ENCODE measurements at places on chromosomes 7 and 10. TPM values are rescaled to one million over a fixed set of nuclear protein-coding genes. Genes with fewer than 3 reads are reported as not detected.

Gene NPFFR1
- 0.03 TPM for total RNA-seq

DNA sequence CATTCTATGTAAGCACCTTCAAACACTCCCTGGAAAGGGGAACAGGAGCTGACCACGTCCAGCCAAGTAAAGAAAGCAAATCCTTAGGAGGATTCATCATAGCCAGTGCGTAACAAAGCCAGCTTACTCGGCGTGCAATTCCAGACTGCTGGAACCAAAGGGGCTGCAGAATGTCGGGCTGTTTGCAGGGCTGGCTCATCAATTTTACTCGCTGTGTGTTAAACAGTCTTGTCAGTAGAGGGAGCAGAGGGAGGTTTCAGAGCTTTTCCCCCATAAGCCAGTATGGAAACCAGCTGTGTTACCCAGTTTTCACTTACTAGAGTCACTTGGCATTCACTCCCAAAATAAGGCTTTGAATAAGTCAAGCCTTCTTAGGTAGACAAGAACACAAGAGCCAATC lies 127.1 kb downstream of the KMT2E start:
- no peak for DNase-seq

Gene CASTOR2
- 36.2 TPM for total RNA-seq

Gene MYH16
- not detected for total RNA-seq

- no peak for DNase-seq
Measured at GRCh38 chr7:5870311-5870710, 10.3 kb upstream of the OCM start.

DNA sequence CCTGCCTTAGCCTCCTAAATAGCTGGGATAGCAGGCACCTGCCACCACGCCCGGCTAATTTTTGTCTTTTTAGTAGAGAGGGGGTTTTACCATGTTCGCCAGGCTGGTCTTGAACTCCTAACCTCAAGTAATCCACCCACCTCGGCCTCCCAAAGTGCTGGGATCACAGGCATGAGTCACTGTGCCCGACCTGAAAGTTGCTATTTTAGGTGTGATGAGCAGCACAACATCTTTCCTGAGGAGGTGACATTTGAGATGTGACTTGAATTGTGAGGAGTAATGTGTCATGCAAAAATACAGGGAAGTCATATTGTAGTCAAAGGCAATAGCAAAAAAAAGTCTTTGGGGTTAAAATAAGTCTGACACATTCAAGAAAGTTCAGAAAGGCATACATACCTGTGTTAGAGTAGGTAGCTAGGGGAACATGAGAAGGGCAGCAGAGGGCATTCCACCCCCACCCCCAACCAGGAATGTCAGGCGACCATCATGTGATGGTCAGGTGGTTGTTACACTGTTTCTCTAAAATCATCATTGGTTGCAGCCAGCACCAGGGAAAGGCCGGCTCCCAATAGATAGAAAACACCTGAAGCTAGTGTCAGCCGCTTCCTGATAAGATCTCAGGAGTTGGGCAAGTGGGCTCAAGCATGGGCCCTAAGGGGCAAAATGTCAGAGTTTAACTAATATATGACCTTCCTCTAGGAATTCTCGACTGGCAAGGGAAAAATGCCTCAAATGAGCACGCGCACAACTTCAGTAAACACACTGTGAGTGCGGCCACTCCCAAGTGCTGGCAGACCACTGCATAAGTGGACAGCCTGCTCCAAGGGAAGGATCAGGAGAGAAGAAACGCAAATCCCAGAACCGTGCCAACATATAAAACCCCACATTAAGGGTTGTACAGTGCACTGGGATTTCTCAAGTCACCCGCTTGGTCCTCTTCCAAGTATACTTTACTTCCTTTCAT lies at the start of gene TACC2:
TACC2 (plus strand) TSS at position 803 of the 964 bp plus-strand sequence. CDS start 32,819 bp downstream, outside the sequence.
- DNase-seq, result no peak

GRCh38 chr7:121752706-121753105 lies 120.3 kb upstream of the PTPRZ1 start:
- DNase-seq, result no peak

Gene GIMAP5
- total RNA-seq, result 8.5 TPM

Gene SP8
- not detected for total RNA-seq

GRCh38 chr7:98289333-98289875 lies 7.9 kb downstream of the BRI3 start:
- no peak for DNase-seq

GRCh38 chr7:81845744-81846241 lies 75.9 kb upstream of the HGF start:
- DNase-seq, result no peak

DNA sequence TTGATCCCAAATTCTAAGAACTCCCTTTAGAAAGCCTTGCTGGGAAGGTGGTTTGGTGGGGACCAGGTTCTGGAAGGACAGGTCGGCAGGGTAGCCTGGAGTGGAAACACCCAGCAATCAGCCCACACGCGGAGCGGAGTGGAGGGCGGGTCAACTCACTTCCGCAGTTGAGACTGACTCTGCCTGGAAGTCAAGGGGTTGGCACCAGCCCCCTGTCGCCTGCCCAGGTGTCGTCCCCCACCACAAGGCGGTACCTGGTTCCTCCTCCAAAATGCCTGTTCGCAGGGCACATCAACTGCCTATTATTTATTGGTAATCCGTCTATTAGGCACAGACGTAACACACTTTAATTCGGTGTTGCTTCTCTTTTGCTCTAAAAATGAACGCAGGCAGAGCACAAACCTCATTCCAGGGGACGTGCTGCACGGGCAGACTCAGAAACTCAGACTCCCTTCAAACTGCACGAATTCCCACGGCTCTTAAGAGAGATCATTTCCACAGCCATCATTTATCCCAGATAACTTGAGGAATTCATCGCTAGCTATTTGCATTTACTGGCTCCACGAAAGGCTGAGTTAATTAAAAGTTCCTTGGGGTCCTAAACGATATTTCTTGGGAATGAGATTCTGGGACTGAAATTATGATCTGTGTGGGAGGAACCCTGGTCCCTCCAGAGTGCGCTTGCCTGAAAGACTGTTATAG lies 248.2 kb upstream of the PPP2R2D start:
- no peak for DNase-seq

DNA sequence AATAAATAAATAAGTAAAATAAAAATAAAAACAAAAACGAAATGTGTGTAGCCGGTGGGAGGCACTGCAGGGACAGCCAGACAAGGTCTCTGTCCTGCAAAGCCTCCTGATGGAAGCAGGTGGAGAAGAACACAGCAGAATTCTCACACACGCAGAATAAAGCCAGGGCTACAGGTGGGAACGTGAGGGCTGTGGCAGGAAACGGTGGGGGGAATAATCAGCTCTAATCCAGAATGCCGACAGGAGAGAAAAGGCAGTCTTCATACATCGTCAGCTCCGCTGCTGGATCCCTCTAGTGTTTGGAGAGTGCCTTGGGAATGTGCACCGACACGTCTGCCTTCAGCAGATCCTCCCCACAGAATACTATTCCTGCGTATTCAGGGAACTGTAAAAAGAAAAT lies 6.8 kb upstream of the SNX8 start:
- DNase-seq, result no peak

Gene MBL2
- not detected for total RNA-seq

- DNase-seq, result peak; percentile 71
Measured at GRCh38 chr10:125093199-125093973, 67.0 kb downstream of the CTBP2 start.

Gene UNCX
- total RNA-seq, result not detected

- no peak for DNase-seq
Measured at GRCh38 chr7:109751241-109751640, 1181.6 kb downstream of the DNAJB9 start.

Gene KBTBD2
- 25.1 TPM for total RNA-seq

DNA sequence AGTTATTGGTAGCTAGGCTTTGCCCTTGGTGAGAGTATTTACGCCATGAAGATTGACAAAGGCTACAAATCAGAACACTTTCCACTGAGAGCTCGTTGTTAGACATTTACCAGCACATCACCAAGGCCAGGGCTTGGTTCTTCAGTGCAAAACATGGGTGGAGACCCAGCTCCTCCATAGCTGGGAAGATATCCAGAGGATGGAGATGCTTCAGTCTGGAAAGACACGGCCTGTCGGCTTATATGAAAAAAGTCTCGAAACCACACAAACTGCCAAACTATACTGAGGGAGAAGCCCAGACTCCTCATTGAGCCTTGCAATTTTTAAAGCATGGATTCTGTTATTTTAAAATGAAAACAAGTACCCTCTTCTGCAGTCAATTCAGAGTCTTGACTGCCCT lies 83.4 kb upstream of the ANLN start:
- DNase-seq, result no peak

GRCh38 chr7:101319401-101319800 lies 2.2 kb downstream of the IFT22 start:
- no peak for DNase-seq

DNA sequence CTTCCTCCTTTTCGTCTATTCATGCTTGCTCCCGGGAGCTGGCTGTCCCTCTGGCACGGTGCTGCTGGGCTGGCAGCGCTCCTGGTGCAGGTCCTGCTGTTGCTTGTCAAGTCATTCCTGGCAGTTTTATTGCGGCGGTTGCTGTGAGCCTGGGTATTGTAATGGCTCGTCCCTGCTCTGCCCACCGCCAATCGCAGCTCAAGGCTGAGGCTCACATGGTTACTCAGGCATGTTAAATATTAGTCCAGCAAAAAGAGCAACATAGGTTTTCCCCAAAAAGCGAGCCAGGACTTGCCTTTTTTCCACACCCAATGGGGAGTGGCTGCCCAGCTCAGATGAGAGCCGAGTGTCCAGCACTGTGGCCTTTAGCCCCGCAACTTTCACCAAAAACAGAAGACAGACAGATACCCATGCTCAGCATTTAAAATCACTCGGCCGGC lies 492.9 kb upstream of the FOXK1 start:
- DNase-seq, result peak; percentile 90

- no peak for DNase-seq
Measured at GRCh38 chr7:43135129-43135528, 22.7 kb downstream of the HECW1 start.

GRCh38 chr7:95669513-95669912 lies 73.2 kb upstream of the PDK4 start:
- DNase-seq, result no peak

DNA sequence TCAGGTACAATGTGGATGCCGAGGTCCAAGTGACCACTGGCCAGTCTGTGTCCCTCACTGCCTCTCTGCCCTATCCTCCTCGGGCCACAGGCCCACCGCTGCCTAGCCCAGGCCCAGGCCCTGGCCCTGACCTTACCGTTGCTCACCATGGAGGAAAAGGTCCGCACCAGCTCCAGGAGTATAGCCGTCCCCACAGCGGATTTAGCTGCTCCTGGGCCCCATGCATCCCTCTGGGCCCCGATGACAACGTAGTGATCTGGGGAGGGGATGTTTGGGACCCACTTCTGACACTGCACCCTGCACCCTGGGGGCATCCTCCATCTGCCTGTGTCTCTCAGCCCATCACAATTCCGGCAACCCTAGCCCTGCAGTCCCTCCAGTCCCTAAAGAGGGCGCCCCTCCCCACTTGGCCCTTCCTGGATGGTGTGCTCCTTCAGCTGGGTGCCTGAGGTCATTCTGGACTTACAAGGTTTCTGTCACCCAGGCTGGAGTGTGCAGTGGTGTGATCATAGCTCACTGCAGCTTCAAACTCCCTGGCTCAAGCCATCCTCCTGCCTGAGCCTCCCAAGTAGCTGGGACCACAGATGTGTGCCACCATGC lies 12.1 kb downstream of the TFR2 start:
- no peak for DNase-seq

DNA sequence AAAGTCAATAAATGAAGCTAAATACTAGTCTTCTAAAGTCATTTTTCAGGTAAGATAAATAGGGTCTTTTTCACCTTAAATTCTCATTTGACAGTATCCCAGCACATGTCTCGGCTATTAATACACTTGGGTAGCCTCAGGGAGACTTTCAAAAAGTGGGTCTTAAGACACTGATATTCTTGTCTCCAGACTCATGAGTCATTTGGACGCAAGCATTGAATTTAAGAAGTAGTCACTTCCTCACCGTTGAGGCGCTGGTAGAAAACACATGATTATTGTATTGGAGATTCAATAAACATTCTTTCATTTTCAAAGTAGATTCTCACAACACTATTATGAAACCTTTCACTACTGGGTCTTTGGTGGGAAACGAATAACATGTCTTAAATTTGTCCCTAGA lies 108.9 kb upstream of the SP8 start:
- DNase-seq, result no peak

GRCh38 chr10:97138174-97138573 lies 47.6 kb downstream of the SLIT1 start:
- no peak for DNase-seq

Gene NRCAM
- total RNA-seq, result 0.27 TPM

DNA sequence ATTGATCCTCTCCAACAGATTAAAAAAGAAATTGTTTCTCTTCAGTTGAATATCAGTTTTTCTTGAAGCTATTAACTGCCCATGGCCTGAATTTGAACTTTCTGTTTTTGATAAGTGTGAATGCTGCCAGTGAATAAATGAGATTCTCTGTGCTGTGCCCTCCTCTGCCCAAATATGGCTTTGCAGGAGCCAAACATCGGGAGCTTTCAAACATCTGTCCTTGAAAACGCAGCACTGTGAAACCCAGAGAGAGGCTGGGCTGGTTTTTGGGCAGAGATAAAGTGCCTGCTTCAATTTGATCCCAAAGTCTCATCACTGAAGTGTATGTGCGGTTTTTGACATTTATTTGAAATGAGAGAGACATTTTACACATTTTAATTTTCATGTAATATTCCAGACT lies 268.3 kb upstream of the SHH start:
- DNase-seq, result no peak

Gene GPC2
- 0.13 TPM for total RNA-seq

Gene SLC29A4
- total RNA-seq, result 3.9 TPM

Gene CALCR
- total RNA-seq, result 0.05 TPM

Gene ATG9B
- total RNA-seq, result not detected

- no peak for DNase-seq
Measured at GRCh38 chr7:104961821-104962220, 52.2 kb upstream of the KMT2E start.

Gene GPRIN2
- total RNA-seq, result not detected

DNA sequence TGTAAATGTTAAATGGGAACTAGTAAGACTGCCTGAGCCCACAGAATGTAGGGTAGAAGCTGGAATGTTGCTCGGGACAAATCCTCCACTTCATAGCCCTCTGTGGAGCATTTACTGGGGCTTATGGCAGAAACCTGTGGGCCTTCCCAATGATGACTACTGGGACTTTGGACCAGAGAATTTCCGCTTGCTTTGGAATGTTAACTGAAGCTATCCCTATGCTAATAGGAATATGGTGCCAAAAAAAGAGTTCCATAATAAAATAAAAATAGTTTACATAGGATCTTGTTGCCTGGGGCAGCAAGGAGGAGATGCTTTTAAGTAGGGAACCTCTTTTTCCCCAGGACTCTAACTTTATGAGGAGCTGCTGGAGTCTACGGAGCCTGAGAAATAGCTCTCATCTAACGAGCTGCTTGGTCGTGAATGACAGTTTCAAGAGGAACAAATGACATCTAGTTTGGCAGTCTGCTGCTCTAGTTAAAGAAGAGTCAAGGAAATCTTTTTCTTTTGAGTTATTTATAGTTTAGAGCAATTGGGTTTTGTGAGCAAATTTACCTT lies 5.7 kb upstream of the DYNC2I1 start:
- DNase-seq, result no peak

Gene LRRC18
- total RNA-seq, result not detected

- DNase-seq, result peak; percentile 30
Measured at GRCh38 chr10:132181691-132182425, 4.9 kb upstream of the DPYSL4 start.

All from Right ventricle myocardium superior (tissue), 1 donor.